ENCODE measurements at places on chromosomes 3 and 15. TPM values are rescaled to one million over a fixed set of nuclear protein-coding genes. Genes with fewer than 3 reads are reported as not detected.

The FAN1 gene
- total RNA-seq, result 13.6 TPM

The CLDN16 gene
- total RNA-seq, result not detected

The A4GNT gene
- total RNA-seq, result not detected

The PLCB2 gene
- total RNA-seq, result 0.53 TPM

The ABCC5 gene
- total RNA-seq, result 12.3 TPM

The PLSCR2 gene
- total RNA-seq, result not detected

Data from aortic smooth muscle cell (primary cell).